ENCODE measurements at places on chromosomes 7 and 10. TPM values are rescaled to one million over a fixed set of nuclear protein-coding genes. Genes with fewer than 3 reads are reported as not detected.

GNAT3 gene
- not detected for total RNA-seq

MARCHF5 gene
- 36.5 TPM for total RNA-seq

RHOBTB1 gene
- total RNA-seq: 22.8 TPM

CXCL12 gene
- 322 TPM for total RNA-seq

PNLIPRP2 gene
- total RNA-seq: not detected

DNA sequence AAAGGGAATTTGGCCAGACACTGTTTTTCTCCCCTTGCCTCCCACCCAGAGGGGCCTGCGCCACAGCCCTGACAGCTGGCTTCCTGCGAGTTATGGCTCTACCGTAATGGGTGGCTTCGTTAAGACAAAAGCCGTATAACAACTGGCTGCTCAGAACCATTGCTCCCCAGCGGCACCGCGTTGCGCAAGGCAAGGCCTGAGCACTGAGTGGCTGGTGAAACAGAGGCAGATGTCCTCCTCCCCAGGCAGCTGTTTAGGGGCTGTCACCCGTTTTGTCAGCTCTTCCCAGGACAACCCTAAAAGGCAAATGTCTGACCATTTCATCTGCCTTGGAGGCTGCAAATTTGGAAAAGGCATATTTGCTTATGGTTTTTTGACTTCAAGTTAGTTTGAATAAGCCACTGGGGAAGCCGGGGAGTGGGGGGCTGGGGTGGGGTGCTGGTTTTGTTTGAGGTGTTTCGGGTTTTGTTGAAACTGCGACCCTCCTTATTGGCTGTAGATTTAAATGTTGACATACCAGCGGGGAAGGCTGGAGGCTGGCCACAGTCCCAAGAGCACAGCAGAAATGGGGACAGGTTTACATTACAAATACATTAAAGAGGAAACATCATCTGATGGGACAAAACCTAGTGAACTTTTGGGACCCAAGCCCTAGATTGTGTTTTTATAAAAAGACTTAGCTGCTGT lies 681 bp upstream of the SPOCK2 start:
- H3K4me3 ChIP-seq: no peak overlapping the region
- no peaks in the 10 kb centered on the region for H3K36me3 ChIP-seq

GRCh38 chr7:16193631-16194030 lies 227.7 kb downstream of the CRPPA start:
- H3K27me3 ChIP-seq: no peaks in the 10 kb centered on the region
- no peak overlapping the region for H3K27ac ChIP-seq
- H3K4me1 ChIP-seq: no peaks in the 10 kb centered on the region
- H3K36me3 ChIP-seq: no peaks in the 10 kb centered on the region

DNA sequence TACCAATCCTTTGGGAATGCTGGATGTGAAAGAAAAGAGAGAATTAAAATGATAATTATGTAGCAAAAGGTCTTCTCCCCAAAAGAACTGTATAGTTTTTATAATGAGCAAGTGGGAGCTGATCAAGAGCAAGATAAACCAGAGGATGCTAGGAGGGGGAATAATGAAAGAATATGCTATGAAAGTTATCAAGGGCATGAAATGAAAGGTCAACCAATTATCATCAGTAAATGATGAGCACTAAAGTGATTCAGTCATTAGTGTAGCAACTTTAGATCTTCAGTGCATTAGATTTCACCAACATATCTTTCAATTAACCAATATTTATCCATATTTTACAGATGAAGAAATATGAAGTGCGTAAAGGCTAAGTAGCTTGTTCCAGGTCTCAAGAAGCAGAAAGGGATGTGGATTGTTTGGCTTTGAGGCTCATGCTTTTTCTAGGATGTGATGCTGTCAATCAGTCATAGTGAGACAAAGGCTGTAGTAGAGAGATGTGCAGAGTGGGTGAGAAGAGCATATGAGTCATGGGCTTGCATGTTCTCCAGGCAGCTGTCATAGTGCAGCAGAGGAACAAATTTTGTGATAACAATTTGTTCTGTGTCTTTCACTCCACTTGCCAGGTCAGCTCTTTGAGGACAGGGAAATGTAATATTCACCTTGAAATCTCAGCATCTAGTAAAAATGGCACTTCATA lies 5.7 kb upstream of the OR2F2 start:
- H3K4me3 ChIP-seq: no peak overlapping the region
- H3K27ac ChIP-seq: no peak overlapping the region
- H3K4me1 ChIP-seq: no peaks in the 10 kb centered on the region
- no peaks in the 10 kb centered on the region for H3K36me3 ChIP-seq

GRCh38 chr7:50142425-50143017 lies 49.5 kb upstream of the ZPBP start:
- H3K27me3 ChIP-seq: no peaks in the 10 kb centered on the region
- DNase-seq: no peak
- H3K27ac ChIP-seq: no peak overlapping the region
- no peaks in the 10 kb centered on the region for H3K4me1 ChIP-seq

DNA sequence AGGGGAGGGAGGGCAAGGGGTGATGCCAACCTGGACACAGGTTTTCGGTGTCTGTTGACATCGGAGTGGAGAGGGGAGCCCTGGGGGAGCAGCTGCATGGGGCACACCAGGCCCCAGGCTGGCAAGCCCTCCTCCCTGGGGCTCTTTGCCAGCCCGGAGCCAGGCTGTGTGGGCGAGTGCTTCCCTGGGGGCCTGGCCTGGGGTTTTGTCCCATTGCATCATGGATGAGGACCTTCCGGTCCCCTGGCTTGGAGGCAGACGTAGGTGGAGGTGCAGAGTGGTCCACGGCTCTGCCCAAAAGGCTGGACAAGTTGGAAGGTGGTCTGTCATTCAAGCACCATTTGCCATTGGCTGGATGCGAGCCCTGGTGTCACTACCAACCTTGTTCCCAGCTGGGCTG lies 34.8 kb downstream of the ZMIZ1 start:
- no peak overlapping the region for H3K27ac ChIP-seq
- no peaks in the 10 kb centered on the region for H3K36me3 ChIP-seq
- H3K27me3 ChIP-seq: no peaks in the 10 kb centered on the region
- H3K4me1 ChIP-seq: no peaks in the 10 kb centered on the region
- H3K4me3 ChIP-seq: no peak overlapping the region
- peak; percentile 66 for DNase-seq

GRCh38 chr10:12980102-12980661 lies 21.3 kb downstream of the CCDC3 start:
- no peaks in the 10 kb centered on the region for H3K27me3 ChIP-seq
- H3K4me1 ChIP-seq: peaks cover 3% of the 10 kb centered on the region
- no peak overlapping the region for H3K4me3 ChIP-seq
- H3K36me3 ChIP-seq: no peaks in the 10 kb centered on the region
- H3K27ac ChIP-seq: no peak overlapping the region
- no peak for DNase-seq

DNA sequence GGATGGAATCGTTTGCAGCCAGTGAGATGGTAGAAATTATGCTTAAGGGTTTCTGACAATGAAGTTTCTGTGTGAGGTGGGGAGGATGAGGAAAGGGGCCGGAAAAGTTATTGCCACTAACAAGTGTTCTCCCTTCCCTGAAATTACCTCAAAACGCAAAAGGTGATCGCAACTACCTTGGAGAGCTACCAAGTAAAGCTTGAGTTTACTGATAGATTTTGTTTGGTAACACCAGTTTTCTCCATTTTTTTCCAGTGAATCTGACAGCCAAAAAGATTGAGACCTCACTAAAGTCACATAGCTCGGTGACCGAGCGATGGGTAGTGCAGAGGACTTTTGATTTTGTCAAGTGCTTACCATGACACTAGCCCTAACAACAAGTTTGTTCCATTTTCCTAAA lies 1.6 kb downstream of the SUV39H2 start:
- no peak for DNase-seq
- H3K4me1 ChIP-seq: no peaks in the 10 kb centered on the region
- no peak overlapping the region for H3K4me3 ChIP-seq
- no peak overlapping the region for H3K27ac ChIP-seq

GRCh38 chr7:150826061-150826849 lies 25.7 kb downstream of the TMEM176A start:
- H3K4me3 ChIP-seq: no peak overlapping the region
- no peak overlapping the region for H3K27ac ChIP-seq
- H3K36me3 ChIP-seq: no peaks in the 10 kb centered on the region
- H3K27me3 ChIP-seq: no peaks in the 10 kb centered on the region
- DNase-seq: no peak
- no peaks in the 10 kb centered on the region for H3K4me1 ChIP-seq

GRCh38 chr7:122430710-122431109 lies 126.2 kb upstream of the FEZF1 start:
- H3K27ac ChIP-seq: no peak overlapping the region
- no peak overlapping the region for H3K4me3 ChIP-seq
- no peaks in the 10 kb centered on the region for H3K4me1 ChIP-seq

DNA sequence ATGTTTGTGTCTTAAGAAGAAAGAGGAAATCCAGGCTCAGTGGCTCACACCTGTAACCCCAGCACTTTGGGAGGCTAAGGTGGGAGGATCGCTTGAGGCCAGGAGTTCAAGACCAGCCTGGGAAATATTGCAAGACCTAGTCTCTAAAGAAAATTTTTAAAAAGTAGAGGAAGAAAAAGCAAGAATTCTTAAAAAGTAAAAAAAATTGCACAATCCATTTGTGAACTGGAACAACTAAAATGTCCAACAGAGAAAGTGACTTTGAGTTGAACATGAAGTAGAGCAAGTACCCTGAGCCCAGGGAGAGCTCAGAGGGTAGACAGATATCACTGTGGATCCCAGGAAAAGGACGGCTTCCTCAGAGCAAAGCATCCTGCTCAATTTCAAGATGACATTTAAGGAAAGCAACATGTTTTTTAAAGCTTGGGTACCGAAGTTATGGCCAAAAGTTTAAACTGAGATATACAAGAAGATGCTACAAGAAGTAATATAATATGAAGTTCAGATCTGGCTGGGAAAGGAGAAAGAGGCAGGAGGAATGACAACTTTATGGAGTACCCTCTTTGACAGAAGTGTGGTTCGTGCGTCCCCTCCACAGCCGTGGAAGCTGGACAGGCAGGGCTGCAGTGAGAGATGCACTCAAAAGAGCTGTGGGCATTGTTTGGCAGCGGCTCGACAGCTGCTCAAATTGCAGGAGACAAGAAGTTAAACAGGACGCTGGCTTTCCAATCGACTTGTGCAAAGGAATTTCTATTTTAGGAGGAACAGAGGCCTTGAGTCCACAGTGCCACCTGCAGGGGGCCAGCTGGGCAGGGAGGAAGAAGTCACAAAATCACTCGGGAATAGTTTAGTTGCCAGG lies 201.3 kb downstream of the JCAD start:
- H3K27me3 ChIP-seq: no peaks in the 10 kb centered on the region
- H3K4me3 ChIP-seq: no peak overlapping the region
- H3K4me1 ChIP-seq: peaks cover 4% of the 10 kb centered on the region
- H3K27ac ChIP-seq: peak overlapping the region; percentile 60
- H3K36me3 ChIP-seq: no peaks in the 10 kb centered on the region
- peak; percentile 86 for DNase-seq

GRCh38 chr10:98374217-98374985 lies 40.6 kb downstream of the PYROXD2 start:
- no peaks in the 10 kb centered on the region for H3K27me3 ChIP-seq
- DNase-seq: no peak
- H3K4me1 ChIP-seq: no peaks in the 10 kb centered on the region
- H3K36me3 ChIP-seq: peaks cover 2% of the 10 kb centered on the region
- H3K4me3 ChIP-seq: no peak overlapping the region

Data from aorta (tissue), 5 donors.